ENCODE measurements at places on chromosomes 2 and 18. TPM values are rescaled to one million over a fixed set of nuclear protein-coding genes. Genes with fewer than 3 reads are reported as not detected.

The CRYGD gene
- total RNA-seq, result not detected

The TANC1 gene
- 11.9 TPM for total RNA-seq

The RAX gene
- not detected for total RNA-seq

The CPLX4 gene
- not detected for total RNA-seq

The CFAP65 gene
- not detected for total RNA-seq

The XPO1 gene
- total RNA-seq, result 220 TPM

The CEP68 gene
- total RNA-seq, result 12.0 TPM

The ARHGAP28 gene
- total RNA-seq, result 221 TPM

The CLIP4 gene
- 73.5 TPM for total RNA-seq

DNA sequence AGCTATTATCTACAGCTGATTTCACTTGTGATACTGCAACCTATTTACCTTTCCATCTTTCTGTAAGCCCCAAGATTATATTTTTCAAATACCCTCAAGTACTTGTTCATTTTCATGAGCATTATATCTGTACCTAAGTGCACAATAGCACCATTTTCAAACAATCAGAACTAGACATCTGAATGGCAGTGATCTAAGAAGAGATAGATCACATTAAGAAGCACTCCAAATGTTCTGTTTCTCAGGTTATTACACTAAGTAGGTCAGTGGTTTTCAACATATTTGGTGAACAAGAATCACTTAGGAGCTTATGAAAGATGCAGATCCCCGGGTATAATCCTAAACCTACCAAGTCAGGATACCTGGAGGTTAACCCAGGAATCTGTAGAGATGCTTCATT, 872.7 kb downstream of the DCDC2C start:
- DNase-seq, result no peak

DNA sequence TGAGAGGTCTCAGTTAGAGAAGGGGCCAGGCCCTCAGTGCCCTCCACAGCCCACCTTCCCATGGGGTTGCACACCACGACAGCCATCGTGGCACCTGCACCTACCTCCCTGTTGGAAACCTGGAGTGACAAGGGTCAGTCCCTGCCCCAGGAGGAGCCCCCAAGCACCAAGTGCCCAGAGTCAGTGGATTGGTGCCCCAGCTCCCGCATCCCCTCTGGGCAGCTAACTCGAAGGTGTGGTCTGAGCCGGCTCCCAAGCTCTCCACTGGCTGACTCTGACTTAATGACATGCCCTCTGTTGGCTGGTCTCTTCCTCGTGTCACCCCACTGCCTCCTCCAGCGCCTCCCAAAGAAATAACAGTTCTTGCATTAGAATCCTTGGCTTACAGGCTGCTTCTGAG, 116.4 kb downstream of the NDUFA10 start:
- no peak for DNase-seq

- DNase-seq, result no peak
Measured at GRCh38 chr2:47414682-47415458, 11.9 kb downstream of the MSH2 start.

DNA sequence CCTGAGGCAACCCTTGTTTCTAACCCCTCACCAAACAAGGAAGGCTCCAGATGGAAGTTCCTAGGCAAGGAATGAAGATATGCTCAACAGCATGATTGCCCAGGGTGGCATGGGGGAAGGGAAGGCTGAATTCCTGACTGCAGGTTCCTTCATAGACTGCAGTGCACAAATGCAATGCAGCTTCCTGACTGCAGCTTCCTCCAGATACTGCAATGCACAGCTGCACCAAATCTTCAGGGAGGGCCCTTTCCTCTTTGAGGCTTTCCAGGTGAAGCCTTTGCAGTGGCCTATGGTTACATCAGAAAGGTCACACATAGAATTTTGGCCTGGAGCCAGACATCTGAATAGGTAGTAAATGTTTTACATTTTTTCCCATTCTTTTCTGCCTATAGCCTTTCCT, 58.8 kb upstream of the DYNAP start:
- DNase-seq, result no peak

DNA sequence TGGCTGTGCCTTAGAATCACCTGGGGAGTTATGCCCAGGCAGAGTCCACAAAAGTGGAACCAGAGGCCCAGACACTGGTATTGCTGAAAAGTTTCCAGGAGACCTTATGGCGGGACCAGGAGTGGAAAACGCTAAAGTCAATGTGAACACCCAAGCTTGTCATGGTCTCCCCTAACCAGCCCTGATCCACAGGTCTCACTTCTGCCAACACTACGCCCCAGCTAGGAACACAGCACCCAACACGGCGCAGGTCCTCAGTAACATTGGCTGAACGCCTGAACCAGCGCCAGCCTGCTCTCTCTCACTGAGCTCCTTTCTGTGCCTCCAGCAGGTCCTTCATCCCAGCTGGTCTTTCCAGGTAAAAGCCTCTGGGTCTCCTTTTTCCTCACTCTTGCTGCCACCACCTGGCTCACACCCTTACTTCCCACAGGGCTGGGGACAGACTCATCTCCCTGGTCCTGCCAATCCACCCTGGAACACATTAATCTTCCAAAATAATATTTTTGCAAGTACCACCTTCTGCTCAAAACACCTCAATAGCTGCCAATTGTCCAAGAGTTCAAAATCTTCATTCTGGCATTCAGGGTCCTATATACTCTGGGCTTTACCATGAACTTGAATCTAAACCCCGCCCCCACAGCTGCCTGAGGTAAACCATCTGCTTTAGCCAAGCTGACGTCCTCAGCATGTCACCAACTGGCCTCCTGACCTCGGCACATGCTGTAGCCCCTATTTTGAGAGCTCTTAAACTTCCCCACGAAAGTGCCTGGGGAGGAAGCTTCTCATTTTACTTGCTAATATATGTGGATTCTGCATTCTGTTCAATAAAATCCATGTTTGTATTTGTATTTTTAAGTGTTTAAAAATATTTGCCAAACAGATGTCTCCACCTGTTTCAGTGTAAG, 34.6 kb downstream of the ADCY3 start:
- no peak for DNase-seq

- DNase-seq, result no peak
Measured at GRCh38 chr18:74517236-74517630, 17.1 kb upstream of the CNDP1 start.

- no peak for DNase-seq
Measured at GRCh38 chr18:75142677-75143076, 66.3 kb downstream of the PTGR3 start.

DNA sequence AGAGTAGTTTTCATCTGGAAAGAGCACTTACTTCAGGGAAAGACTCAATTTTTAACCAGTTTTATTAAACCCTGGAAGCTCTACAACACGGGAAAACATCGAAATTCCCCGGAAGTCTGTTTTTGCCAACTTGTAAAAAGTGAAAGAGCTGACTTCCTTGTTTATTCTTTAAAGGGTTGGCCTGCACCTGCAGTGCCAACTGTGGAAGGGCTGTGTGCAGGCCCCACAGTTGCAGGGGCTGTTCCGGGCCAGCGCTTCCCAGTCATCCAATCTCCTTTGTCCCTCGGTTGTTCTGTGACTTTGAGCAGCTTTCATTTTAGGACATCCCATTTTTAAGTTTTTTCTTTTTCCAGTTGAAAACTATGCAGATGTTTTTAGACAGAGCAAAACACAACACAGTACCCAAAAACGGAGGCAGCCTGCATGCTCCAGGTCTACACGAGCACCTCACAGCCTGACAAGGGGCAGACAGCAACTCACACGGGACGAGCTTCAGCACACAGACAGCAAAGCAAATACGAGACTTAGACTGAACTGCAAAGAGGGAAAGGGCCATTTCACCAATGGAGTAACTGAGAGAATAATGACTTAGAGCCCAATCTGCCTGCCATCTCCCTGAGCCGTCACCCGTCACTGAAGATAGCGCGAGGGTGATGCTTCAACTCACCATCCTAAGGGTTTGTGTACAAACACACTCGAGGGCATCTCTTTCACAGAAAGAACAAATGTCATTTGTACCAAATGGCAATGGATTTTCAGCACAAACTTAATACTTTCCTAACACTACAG, 70.6 kb downstream of the EMILIN2 start:
- DNase-seq, result no peak

GRCh38 chr18:13241083-13241892, 22.7 kb downstream of the LDLRAD4 start:
- no peak for DNase-seq

DNA sequence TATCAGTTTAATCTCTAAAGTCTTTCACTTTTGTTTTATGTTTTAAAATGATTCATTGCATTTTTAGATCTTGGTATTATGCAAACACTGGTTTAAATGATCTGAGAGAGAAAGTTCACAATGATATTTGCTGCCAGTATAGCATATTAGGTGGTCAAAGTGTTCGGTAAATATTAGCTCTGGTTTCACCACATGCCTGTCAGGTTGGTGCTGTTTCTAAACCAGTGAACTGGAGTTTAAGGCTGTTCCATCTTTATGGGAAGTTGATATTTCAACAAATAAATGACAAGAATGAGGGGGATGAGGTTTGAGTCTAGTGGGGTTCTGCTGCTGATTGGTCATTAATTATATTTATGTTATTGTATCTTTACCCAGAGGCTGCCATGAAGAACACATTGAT, 436.4 kb downstream of the DCDC2C start:
- DNase-seq, result no peak

DNA sequence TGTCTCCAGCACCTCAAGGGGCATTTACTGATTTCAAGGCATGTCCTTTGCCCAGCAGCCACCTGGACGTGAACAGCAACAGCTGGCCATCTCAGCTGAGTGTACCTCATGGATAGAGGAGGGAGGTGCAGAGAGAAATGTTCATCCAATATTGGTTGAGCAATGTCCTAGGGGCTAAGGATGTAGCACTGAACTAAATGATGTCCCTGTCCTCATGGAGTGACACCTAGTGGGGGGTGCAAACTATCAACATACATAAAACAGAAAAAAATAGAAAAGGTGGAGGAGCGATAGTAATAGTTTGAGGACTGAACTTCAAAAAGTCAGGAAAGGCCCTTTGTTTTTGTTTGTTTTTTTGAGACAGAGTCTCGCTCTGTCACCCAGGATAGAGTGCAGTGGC, 4.8 kb upstream of the UGGT1 start:
- no peak for DNase-seq

- no peak for DNase-seq
Measured at GRCh38 chr2:236684504-236685256, 115.1 kb downstream of the ACKR3 start.

DNA sequence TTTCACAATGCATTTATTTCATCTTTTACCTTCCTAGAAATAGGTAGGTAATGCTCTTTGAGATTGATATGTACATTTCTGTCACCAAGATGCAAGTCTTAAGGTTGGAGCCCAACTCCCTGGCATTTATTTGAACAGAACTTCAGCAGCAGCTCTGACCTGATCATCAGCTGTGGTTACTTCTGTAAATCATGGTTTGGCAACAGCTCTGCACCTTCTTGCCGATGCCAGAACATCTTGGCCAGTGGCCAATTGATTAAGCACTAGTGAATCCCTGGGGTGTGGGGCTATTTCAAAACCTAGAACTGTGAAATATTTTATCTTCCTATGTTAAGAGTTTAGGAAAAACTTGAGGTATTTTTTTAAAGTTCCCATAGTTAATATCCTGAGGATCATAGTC, 124.8 kb upstream of the NYAP2 start:
- peak; percentile 57 for DNase-seq

DNA sequence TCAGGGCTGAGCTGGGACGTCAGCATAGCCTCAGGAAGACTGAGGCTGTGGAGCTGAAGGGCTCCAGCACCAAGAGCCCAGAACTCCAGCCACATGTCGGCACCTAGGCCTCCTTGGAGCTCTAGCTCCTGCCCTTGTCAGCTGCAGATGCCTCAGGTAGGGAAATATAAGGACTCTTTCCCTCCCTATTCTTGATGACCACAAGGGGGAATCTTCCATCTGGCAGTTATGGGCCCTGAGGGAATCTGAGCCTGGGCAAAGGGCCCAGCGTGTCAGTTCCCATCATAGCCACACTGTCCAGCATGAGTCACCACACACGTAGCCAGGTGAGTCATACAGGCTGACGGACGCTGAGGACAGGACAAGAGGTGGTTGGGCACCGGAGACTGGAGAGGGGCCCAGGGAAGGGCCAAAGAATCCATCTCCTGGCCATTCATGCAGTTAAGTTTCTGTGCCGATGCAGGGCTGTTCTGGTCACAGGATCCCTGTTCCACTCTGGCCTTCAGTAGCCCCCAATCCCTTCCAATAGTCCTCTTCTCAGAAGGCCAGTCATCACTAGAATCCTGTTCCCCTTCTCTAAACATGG, 1.8 kb downstream of the MPV17 start:
- peak; percentile 98 for DNase-seq

DNA sequence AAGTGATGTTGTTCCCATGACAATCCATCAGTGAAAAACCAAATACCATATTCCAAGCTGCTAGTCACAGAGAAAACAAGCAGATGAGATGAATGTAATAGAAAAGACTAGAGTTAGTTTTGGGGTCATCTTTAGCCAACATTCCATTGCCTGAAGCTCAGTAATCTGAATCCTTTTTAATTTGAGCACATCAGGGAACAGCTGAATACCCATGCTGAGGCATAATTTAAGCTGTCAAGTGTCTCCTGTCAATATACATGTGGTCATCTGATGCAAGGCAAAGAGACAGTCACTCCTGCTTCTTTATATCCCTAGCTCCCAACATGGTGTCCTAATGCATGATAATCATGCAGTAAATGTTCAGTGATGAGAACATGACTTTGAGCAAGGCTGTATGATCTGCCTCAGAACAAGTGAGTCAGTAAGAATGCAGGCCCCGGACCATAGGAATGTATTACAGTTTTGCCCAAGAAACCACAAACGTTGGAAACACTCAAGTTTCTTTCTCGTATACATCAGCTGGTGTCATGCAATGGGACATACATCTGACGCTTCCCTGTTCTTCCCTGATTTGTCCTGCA, 48.0 kb downstream of the CDK15 start:
- DNase-seq, result peak; percentile 90

DNA sequence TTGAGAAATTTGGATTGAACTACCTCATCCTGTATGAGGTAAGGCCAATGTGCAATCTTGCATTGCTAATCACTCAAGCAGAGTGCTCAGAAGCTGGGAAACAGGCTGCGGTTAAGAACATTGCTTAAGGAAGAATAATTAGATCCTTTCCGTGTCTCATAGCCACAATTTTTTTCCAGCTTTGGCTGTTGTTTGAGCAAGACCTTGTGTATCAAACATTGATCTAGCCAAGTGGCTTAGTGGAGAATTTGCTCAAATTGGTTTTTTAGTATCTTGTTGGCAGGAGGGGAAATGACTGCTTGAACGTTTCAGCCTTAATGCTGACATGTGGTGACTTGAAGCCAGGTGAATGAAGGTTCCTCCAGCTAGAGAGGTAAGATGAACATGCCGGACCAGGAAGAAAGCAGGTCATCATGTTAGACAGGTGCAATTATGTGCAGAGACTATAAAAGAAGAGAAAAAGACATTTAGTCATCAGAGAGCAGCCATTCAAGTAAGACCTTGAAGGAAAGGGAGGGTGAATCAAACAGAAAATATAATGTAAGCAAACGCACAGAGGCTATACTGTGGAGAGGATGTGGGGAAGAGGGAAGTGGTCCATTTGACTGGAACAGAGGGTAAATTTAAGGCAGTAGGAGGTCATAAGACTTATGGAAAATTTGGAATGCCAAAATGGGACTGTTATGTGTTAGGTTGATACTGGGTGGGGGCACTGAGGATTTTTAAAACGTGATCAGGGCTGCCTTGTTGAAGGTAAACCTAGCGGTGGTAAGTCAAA, 98.9 kb upstream of the CYP1B1 start:
- peak; percentile 99 for DNase-seq

- DNase-seq, result peak; percentile 32
Measured at GRCh38 chr2:48567671-48568070, 37.7 kb downstream of the STON1 start.

All from fibroblast of the aortic adventitia (primary cell).